ENCODE measurements at places on chromosomes 3 and 15.

- DNase-seq: peak; percentile 7
Observed at GRCh38 chr3:140128631-140129030, 193.6 kb downstream of the CLSTN2 start.

GRCh38 chr3:27559835-27560234 is 75.7 kb upstream of the SLC4A7 start:
- no peak for DNase-seq

DNA sequence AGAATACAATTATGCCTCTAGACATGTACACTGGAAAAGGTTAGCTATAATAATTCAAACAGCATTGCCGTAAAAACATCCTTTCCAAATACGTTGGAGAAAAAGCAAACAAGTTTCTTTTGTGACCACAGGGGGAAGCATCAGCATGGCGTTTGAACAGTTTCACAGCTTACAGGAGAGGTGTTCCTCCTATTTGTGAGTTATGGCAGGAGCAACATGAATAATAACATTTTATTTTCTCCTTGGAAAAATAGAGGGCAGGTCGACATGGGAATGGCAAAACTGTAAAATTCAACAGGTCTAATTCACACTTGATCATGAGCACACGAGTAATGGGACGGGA is 39.7 kb upstream of the GADL1 start:
- peak; percentile 30 for DNase-seq

- peak; percentile 15 for DNase-seq
Observed at GRCh38 chr3:168249550-168250414, 154.1 kb upstream of the GOLIM4 start.

- DNase-seq: no peak
Observed at GRCh38 chr15:65969865-65970816, 100.8 kb downstream of the RAB11A start.

GRCh38 chr3:153621953-153622352 is 459.9 kb downstream of the RAP2B start:
- DNase-seq: no peak
